Progenitor cell of endocrine pancreas (in vitro differentiated cells): ENCODE measurements at places on chromosomes 1 and 21.

DNA sequence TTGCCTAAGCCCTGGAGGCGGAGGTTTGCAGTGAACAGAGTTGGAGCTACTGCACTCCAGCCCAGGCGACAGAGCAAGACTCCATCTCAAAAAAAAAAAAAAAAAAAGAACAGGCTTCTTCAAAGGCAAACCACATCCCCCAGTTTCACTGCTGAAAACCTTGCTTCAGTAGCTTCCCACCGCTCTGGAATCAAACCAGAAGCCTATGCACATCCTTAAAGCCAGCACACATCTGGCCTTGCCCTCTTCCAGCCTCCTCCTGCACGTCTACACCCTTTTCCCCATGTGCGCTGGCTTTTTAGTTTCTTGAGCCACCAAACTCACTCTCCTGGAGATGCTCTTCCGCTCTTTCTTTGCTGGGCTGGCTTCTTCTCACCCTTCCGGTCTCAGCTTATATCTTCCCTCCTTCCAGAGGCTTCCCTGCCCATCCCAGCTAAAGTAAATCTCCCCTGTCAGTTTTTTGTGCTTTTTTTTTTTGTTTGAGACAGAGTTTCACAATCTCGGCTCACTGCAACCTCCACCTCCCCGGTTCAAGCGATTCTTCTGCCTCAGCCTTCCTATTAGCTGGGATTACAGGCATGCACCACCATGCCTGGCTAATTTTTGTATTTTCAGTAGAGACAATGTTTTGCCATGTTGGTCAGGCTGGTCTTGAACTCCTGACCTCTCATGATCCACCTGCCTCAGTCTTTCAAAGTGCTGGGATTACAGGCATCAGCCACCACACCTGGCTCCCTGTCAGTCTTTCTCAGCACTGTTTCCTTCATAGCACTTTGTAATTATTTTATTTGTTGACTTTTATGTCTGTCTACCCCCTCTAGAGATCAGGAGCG lies 42.0 kb upstream of the ID3 start:
- H3K4me3 ChIP-seq: no peak overlapping the region
- H3K27ac ChIP-seq: peak overlapping the region; percentile 54
- no peak for DNase-seq
- peaks cover 6% of the 10 kb centered on the region for H3K4me1 ChIP-seq
- peaks cover 13% of the 10 kb centered on the region for H3K27me3 ChIP-seq

GRCh38 chr1:9680828-9681227 lies 29.3 kb downstream of the PIK3CD start:
- no peaks in the 10 kb centered on the region for H3K4me1 ChIP-seq
- no peaks in the 10 kb centered on the region for H3K36me3 ChIP-seq
- no peak overlapping the region for H3K4me3 ChIP-seq
- no peak overlapping the region for H3K27ac ChIP-seq

GRCh38 chr1:223761411-223761810 lies 49.1 kb downstream of the CAPN2 start:
- peaks cover 33% of the 10 kb centered on the region for H3K27me3 ChIP-seq
- DNase-seq: no peak
- H3K4me3 ChIP-seq: no peak overlapping the region
- no peak overlapping the region for H3K27ac ChIP-seq

GRCh38 chr1:244964112-244964971 lies 100.0 kb upstream of the HNRNPU start:
- no peaks in the 10 kb centered on the region for H3K36me3 ChIP-seq
- H3K4me3 ChIP-seq: no peak overlapping the region
- no peak for DNase-seq

DNA sequence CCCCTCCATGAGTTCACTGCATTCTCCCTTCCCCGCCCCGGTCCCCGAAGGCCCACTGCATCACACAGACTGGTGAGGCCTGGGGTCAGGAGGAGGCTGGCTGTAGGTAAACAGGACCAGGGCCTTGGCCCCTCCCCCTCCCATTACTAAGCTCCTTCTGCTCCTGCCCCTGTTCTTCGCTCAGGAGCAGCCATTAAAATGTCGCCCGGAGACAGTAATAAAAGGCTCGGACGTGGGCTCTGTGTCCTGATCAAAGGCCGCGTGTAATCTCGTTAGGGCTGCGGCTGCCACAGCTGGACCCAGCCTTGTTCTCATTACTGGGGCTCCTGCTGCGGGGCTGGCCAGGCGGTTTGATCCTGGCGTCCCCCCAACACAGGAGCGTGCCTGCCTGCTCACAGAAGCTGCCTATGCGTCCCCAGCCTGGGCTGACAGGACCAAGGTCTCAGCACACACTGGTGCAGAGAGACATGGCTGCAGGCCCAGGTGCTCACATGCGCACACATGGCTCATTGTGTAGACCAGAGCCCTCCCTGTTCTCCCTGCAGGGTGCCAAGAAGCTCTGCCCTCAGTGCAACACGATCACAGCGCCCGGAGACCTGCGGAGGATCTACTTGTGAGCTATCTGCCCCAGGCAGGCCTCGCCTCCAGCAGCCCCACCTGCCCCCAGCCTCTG lies 24.0 kb downstream of the TMEM53 start:
- H3K27ac ChIP-seq: no peak overlapping the region
- no peak overlapping the region for H3K4me3 ChIP-seq
- peaks cover 10% of the 10 kb centered on the region for H3K36me3 ChIP-seq
- no peak for DNase-seq
- peaks cover 6% of the 10 kb centered on the region for H3K4me1 ChIP-seq

GRCh38 chr1:198633675-198634121 lies 5.1 kb upstream of the PTPRC start:
- DNase-seq: no peak
- H3K27ac ChIP-seq: no peak overlapping the region
- no peaks in the 10 kb centered on the region for H3K27me3 ChIP-seq
- H3K36me3 ChIP-seq: no peaks in the 10 kb centered on the region
- no peaks in the 10 kb centered on the region for H3K4me1 ChIP-seq
- no peak overlapping the region for H3K4me3 ChIP-seq

DNA sequence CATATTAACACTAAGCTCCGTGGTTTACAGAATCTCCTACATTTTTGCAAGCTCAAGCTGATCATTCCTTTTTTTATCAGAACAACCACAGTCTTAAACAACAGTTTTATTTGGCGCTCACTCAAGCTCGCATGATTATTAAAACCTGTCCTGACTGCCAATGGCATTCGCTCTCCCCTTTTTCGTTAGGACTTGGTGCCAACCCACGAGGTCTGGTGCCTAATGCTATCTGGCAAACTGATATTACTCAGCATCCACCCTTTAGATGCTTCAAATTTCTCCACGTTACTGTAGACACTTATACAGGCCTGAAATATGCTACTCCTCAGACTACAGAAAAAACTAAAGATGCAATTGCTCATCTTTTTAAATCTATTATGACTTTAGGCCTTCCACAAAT lies 23.0 kb upstream of the ITLN1 start:
- H3K36me3 ChIP-seq: no peaks in the 10 kb centered on the region
- H3K27me3 ChIP-seq: no peaks in the 10 kb centered on the region
- H3K4me3 ChIP-seq: no peak overlapping the region
- no peak overlapping the region for H3K27ac ChIP-seq

DNA sequence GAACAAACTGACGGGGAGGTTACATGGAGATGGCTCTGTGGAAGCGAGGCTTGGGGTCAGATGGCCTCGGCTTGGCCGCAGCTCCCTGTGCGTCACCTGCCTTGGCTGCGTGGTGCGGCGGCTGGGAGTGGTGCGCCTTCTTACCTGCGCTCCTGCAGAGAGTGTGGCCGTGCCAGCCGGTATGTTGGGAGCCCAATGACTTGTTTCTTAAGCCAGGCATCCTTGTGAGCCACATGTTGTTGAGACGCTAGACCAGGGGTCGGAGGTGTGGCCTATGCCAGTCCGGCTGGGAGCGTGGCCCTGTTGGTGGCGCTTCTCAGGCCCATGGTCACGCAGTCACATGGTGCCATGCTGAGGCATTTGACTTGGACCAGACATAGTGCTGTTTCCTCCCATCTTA lies 10.5 kb downstream of the SLX9 start:
- H3K36me3 ChIP-seq: no peaks in the 10 kb centered on the region
- H3K27ac ChIP-seq: no peak overlapping the region
- DNase-seq: no peak
- no peaks in the 10 kb centered on the region for H3K4me1 ChIP-seq

- H3K27me3 ChIP-seq: peaks cover 22% of the 10 kb centered on the region
- peaks cover 18% of the 10 kb centered on the region for H3K4me1 ChIP-seq
- peak overlapping the region; percentile 25 for H3K4me3 ChIP-seq
- H3K27ac ChIP-seq: peak overlapping the region; percentile 88
- peak; percentile 24 for DNase-seq
- no peaks in the 10 kb centered on the region for H3K36me3 ChIP-seq
Observed at GRCh38 chr1:44408632-44409602, 3.9 kb downstream of the RNF220 start.

DNA sequence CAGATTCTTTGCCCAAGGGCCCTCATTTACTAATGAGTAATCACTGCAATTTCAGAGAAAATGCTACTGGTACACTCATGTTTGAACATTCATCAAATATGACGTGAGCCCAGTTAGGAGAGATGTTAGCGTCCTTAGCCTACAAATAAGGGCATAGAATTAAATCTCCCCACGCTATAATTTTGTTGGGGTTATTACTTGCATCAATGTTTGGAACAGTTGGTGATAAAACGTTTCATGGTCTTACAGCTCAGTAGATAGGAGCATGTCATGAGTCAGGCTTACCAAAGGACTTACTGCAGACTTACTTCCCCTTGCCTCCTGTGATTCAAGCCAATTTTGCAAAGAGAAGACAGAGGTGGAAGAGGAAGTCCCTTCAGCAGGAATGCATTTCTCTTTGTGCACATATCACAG lies 304.0 kb downstream of the KIF26B start:
- H3K36me3 ChIP-seq: no peaks in the 10 kb centered on the region
- H3K27me3 ChIP-seq: no peaks in the 10 kb centered on the region
- no peak overlapping the region for H3K4me3 ChIP-seq
- no peak overlapping the region for H3K27ac ChIP-seq

DNA sequence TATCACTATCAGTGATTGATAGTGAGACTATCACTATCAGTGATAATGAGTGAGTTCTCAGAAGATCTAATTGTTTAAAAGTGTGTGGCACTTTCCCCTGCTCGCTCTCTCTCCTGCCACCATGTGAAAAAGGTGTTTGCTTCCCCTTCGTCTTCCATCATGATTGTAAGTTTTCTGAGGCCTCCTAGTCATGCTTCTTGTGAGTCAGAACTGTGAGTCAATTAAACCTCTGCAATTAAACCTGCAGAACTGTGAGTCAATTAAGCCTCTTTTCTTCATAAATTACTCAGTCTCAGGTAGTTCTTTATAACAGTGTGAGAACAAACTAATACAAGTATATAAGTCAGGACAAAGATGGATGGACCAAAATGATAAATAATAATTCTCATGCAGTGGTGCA lies 7.0 kb upstream of the IL23R start:
- no peak for DNase-seq
- H3K4me1 ChIP-seq: no peaks in the 10 kb centered on the region
- no peak overlapping the region for H3K4me3 ChIP-seq

DNA sequence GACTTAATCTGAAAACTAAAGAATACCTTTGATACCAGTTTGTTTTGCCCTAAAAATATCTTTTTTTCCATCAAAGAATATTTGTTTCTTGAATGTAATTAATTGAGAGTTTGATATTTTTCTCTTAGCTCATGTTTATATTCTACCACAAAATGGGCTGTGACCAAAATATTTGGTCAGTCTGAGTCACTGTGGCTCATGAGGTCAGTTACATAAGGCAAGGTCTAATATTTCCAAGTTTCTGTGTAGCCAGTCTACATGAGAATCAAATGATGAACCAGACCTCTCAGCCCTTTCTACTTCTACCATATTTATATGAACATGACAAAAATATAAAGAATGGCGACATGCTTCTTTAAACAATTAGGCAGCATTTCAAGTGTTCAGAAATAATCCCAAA lies 83.0 kb upstream of the IVNS1ABP start:
- no peaks in the 10 kb centered on the region for H3K36me3 ChIP-seq
- peaks cover 9% of the 10 kb centered on the region for H3K27me3 ChIP-seq
- no peak overlapping the region for H3K27ac ChIP-seq
- H3K4me3 ChIP-seq: no peak overlapping the region

GRCh38 chr1:17502326-17502778 lies 37.1 kb upstream of the ARHGEF10L start:
- H3K4me3 ChIP-seq: no peak overlapping the region
- H3K27me3 ChIP-seq: peaks cover 24% of the 10 kb centered on the region
- no peak overlapping the region for H3K27ac ChIP-seq
- no peaks in the 10 kb centered on the region for H3K36me3 ChIP-seq
- H3K4me1 ChIP-seq: peaks cover 2% of the 10 kb centered on the region
- peak; percentile 83 for DNase-seq

GRCh38 chr1:191255354-191256054 lies 777.8 kb upstream of the BRINP3 start:
- no peaks in the 10 kb centered on the region for H3K4me1 ChIP-seq
- DNase-seq: no peak
- no peaks in the 10 kb centered on the region for H3K36me3 ChIP-seq
- no peaks in the 10 kb centered on the region for H3K27me3 ChIP-seq
- no peak overlapping the region for H3K4me3 ChIP-seq

- no peak overlapping the region for H3K27ac ChIP-seq
- no peaks in the 10 kb centered on the region for H3K36me3 ChIP-seq
- H3K27me3 ChIP-seq: peaks cover 3% of the 10 kb centered on the region
Observed at GRCh38 chr1:25780318-25781129, 19.5 kb upstream of the SELENON start.

DNA sequence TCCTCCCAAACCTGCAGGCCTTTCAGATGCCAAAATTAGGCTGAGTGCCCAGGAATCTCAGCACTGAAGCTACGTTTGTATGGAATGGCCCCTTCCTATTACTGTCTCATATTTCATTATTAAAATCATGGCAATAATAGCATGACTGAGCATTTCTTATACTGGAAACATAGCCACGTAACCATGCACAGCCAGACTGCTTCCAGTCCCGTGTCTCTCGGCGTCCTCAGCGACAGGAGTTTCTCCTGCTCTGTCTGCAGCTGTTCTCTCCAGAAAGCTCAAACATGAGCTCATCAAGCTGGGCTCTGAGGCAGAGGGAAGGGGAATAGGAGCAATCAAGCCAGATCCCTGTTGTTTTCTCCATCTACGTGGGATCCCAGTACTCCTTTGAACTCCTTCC lies 104.0 kb downstream of the CDC7 start:
- peaks cover 6% of the 10 kb centered on the region for H3K27me3 ChIP-seq
- no peak overlapping the region for H3K27ac ChIP-seq
- no peaks in the 10 kb centered on the region for H3K36me3 ChIP-seq
- no peak for DNase-seq
